Stimulated activated CD8-positive, alpha-beta memory T cell treated with anti-CD3 and anti-CD28 coated beads, Interleukin-7, amount 100 ng/mL, for 48 hours (primary cell): ENCODE measurements at places on chromosomes 2 and 18.

GRCh38 chr2:241244368-241244767, 55.9 kb downstream of the ANO7 start:
- no peak for DNase-seq

GRCh38 chr18:47978603-47979002, 48.1 kb upstream of the SMAD2 start:
- no peak for DNase-seq

DNA sequence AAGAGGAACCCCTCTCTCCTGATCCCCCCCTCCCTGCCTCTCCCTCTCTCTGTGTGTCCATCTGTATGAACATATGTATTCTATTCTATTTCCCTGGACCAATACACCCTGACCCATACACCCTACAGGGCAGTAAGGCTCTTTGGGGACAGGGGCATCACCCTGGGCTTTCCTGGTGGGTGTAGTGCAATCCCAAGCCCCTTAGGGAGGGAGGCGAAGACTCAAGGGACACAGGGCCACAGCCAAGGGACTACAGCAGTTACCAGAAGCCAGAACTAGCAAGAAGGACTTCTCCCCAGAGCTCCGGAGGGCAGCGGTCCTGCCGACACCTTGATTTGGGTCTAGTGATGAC, 214.2 kb upstream of the RAB6C start:
- no peak for DNase-seq

- DNase-seq = no peak
These were observed 30.2 kb downstream of the AMER3 start for GRCh38 chr2:130785466-130786055.

DNA sequence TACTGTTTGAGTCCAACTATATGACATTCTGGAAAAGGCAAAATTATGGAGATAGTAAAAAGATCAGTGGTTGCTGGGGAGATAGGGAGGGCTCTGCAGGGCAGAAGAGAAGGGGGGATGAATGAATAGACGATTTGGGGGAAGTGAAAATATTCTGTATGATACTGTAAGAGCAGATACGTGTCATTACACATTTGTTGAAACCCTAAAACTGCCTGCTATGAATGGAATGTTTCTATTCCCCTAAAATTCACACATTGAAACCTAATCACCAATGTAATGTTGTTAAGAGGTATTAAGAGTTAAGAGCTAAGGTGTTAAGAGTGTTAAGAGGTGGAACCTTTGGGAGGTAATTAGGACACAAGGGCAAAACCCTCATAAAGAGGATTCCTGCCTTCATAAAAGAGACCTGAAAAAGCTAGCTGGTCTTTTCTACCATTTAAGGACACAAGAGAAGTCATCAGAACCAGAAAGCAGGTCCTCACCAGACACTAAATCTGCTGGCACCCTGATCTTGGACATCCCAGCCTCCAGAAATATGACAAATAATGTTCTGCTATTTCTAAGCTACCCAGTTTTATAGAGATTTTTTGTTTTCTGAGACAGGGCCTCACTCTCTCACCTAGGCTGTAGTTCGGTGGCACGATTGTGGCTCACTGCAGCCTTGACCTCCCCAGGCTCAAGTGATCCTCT, 76.2 kb downstream of the ATAD2B start:
- no peak for DNase-seq

DNA sequence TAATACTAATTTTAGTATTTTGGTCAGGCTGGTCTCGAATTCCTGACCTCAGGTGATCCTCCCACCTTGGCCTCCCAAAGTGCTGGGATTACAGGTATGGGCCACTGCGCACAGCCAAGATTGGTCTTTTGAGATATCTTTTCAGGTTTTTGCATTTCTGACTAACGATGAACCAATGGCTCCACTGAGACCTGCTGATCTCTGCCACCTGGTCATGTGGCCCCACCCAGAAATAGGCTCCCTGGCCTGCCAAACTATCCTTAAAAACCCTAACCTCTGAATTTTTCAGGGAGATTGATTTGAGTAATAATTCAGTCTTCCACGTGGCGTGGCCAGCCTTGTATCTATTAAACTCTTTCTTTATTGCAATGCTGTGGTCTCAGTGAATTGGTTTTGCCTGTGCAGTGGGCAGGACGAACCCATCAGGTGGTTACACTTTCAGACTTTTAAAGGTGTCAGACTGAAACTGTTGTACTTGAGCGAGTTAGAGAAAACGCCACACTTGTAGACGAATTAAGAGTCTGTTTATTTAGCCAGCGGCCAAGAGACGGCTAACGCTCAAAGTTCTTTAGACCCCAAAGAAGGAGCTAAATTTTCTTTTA, 85.8 kb upstream of the MSH6 start:
- DNase-seq = no peak

DNA sequence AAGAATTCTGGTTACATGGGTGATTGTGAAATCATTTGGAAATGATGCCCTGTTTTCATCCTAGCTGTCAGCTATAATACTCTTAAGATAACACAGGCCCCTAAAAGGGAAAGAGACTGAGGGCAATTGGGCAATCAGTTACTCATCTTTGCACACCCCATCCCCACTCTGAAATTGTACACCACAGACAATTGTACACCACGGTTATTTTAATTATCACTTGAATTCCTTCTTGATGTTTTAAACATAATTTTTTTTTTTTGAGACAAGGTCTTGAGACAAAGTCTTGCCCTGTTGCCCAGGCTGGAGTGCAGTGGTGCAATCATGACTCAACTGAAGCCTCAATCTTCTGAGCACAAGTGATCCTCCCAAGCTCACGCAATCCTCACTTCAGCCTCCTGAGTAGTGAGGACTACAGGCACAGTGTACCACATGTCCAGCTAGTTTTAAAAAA, 862.4 kb upstream of the ACVR2A start:
- no peak for DNase-seq

GRCh38 chr2:76387294-76387693, 676.6 kb upstream of the GCFC2 start:
- no peak for DNase-seq

- no peak for DNase-seq
These were observed 16.4 kb upstream of the STARD7 start for GRCh38 chr2:96225016-96225533.

DNA sequence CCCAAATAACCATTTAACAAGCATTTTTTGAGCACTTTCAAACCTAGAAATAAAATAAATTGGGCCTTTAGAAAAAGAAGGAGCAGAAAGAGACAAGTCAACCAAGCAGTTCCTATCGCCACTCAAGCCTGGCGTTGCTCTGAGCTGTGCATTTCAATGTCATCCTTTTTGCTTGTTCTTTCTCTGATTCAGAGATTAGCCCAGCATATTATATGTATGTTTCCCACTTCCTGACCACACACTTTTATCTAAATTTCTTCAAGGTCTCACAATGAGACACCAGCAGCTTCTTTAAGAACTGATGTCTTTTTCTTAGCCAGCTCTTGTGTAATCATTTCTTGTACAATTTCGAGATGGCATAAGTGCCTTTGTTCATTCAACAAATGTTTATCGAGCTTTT, 344.5 kb upstream of the ID2 start:
- DNase-seq = no peak

- DNase-seq = no peak
These were observed 795.6 kb downstream of the CPS1 start for GRCh38 chr2:211351987-211352386.

DNA sequence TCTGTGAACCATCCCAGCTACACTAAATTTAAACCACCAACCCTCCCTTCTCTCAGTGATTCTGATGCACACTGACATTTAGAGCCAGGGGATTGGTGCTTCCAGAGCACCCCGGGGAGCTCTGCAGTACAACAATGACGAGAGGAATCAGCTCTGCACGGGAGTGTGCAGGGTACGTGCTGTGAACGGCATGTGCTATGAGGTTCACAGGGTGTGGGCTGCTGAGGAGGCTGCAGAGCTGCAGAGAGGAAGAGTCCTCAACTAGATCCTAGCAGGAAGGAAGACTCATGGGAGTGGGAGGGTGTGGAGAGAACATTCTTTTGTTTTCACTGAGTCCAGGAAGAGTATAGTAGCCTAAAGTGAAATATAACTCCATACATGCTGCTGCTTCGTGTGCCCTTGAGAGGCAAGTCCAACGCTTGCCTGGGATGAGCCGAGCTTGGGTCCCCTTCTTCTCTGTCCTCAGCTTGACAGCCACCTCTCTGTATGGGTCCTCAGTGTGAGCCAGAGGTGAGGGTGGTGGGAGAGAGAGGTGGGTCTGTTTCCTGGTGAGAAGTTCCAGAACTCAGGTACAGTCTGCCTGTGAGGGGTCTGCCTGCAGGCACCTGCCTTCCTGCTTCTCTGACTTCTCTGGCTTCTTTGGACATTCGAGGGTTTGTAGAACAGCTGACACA, 118.8 kb downstream of the CTIF start:
- DNase-seq = no peak

DNA sequence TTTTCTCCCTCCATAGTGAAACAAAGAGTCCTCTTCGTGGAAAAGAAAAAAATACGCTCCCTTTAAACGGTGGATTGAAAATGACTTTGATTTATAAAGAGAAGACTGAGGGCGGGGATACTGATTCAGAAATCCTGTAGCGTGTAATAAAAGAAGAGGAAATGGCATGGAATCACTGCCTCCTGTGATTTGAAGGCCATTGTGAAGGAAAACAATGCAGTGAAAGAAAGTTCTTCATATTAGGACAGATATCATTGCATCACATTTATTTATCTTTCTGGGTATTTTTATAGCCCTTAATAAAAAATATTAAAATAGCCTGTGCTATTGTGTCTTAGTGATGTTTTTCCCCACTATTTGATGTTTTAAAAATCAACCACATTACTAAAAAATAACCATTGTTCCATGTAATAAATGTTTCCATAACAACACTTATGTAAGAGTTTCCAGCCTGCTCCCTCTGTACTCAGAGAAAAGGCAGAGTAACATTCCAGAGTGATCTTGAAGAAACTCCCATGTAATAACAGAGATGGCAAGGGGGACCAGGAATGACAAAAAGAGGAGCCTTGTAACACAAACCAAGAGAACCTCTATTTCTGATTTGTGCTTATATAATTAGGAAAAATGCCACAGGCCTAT, 8.0 kb downstream of the MRPL33 start:
- DNase-seq = no peak

DNA sequence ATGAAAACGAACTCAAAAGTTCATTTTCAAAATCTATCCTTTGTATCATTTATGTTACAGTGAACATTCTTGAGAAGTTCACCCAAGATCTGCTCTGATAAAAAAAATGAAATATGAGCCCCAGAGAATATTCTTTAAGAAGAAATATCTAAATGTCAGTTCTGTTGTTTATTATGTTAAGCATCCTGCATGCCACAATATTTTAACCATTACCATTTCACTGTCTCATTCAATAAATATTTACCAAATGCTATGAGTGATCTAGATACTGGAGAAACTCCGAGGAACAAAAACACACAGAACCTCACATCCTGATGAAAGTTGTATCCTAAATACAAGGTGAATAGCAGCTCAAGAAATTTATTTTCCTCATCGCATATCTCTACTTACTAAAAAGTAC, 170.2 kb downstream of the ZNF385B start:
- no peak for DNase-seq

- DNase-seq = no peak
These were observed 22.7 kb downstream of the RAB31 start for GRCh38 chr18:9730786-9731185.

- no peak for DNase-seq
These were observed 31.8 kb downstream of the BCL11A start for GRCh38 chr2:60521626-60522025.

- DNase-seq = no peak
These were observed 1.2 kb downstream of the PJVK start for GRCh38 chr2:178452334-178452733.
